ENCODE measurements at places on chromosomes 7 and 10. TPM values are rescaled to one million over a fixed set of nuclear protein-coding genes. Genes with fewer than 3 reads are reported as not detected.

Gene SYPL1
- total RNA-seq: 54.4 TPM

Gene CHST3
- total RNA-seq: 29.9 TPM

Gene CLDN3
- not detected for total RNA-seq

Gene UCMA
- total RNA-seq: not detected

Gene PIP4K2A
- 37.5 TPM for total RNA-seq

Gene FOXI2
- total RNA-seq: not detected

Gene PARD3
- 46.4 TPM for total RNA-seq

Gene TBC1D12
- 13.9 TPM for total RNA-seq

Gene VSIR
- 44.1 TPM for total RNA-seq

Gene SLC18A2
- not detected for total RNA-seq

Gene SPOCK2
- 0.33 TPM for total RNA-seq

Gene SP8
- not detected for total RNA-seq

Gene TMEM229A
- total RNA-seq: not detected

Gene SPDYE1
- under 0.01 TPM for total RNA-seq

Gene GIMAP6
- total RNA-seq: under 0.01 TPM

Gene AGMO
- not detected for total RNA-seq

Gene GPR37
- 20.6 TPM for total RNA-seq

Gene CRTAC1
- not detected for total RNA-seq

Gene ELFN1
- total RNA-seq: 0.51 TPM

Gene FAM25C
- total RNA-seq: not detected

Gene PTPRN2
- total RNA-seq: 0.77 TPM

Gene DKK1
- total RNA-seq: 54.4 TPM

Gene OPN1SW
- total RNA-seq: not detected

Gene NUTM2E
- total RNA-seq: under 0.01 TPM

Gene TMED4
- total RNA-seq: 74.7 TPM

Gene CAV2
- 60.1 TPM for total RNA-seq

Gene WDR86
- 1.0 TPM for total RNA-seq

Gene CDHR1
- total RNA-seq: not detected

Gene ABCB1
- 0.77 TPM for total RNA-seq

Gene EXOC4
- 118 TPM for total RNA-seq

Gene GFRA1
- total RNA-seq: 6.3 TPM

Gene MCMBP
- 48.0 TPM for total RNA-seq

Gene STRA8
- not detected for total RNA-seq

Gene NPSR1
- not detected for total RNA-seq

Gene SYNPO2L
- total RNA-seq: under 0.01 TPM

Gene EGR2
- total RNA-seq: 2.1 TPM

Gene TAS2R41
- total RNA-seq: not detected

Gene FAM237B
- not detected for total RNA-seq

Gene PLPP4
- total RNA-seq: 0.26 TPM

Gene HTR5A
- not detected for total RNA-seq

Gene TAS2R5
- total RNA-seq: 1.0 TPM

Gene NKX2-3
- not detected for total RNA-seq

Gene ENTPD7
- total RNA-seq: 28.9 TPM

Gene RINT1
- 14.1 TPM for total RNA-seq

Gene CPA4
- 20.0 TPM for total RNA-seq

Gene SFRP5
- total RNA-seq: not detected

Gene NUTM2B
- 0.51 TPM for total RNA-seq

Gene ST7
- 17.5 TPM for total RNA-seq

Gene GNAT3
- not detected for total RNA-seq

Gene CYP3A5
- 12.4 TPM for total RNA-seq

Gene MMP21
- 0.26 TPM for total RNA-seq

Measured in fibroblast of lung (primary cell).